ENCODE measurements at places on chromosomes 1 and 21.

DNA sequence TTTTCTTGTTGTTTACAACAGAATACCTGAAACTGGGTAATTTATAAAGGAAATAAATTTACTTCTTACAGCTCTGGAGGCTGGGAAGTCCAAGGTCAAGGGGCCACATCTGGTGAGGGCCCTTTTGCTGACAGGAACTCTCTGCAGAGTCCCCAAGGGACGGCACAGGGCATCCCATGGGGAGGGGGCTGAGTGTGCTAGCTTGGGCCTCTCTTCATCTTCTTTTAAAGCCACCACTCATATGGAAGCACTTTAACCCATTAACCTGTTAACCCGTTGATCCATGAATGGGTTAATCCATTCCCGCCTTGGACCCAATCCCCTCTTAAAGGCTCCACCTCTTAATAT, 76.3 kb downstream of the OBSCN start:
- no peak for DNase-seq

GRCh38 chr1:24384251-24385090, 29.1 kb downstream of the STPG1 start:
- peak; percentile 74 for DNase-seq

DNA sequence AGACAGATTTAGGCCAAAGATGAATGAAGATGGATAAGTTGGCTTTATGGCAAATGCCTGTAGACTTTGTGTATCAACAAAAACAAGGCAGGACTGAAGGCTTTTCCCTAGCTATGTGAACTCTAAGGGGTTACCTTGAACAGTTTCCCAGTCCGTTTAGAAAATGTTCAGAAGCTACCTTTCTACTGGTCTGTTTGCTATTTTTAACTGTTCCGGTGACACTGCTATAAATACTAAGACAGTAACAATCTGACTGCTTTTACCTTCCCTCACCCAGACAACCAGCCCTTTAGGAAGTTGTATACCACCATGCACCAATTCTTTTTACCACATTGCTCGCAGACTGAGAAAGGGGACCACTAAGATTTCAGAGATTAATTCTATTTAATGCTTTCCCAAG, 102.2 kb downstream of the PHTF1 start:
- DNase-seq, result no peak

GRCh38 chr1:54001591-54001990, 16.4 kb downstream of the LDLRAD1 start:
- DNase-seq, result no peak

GRCh38 chr1:55632906-55633305, 417.7 kb upstream of the USP24 start:
- no peak for DNase-seq

- no peak for DNase-seq
Observed at GRCh38 chr1:51952638-51953037, 37.9 kb downstream of the RAB3B start.

DNA sequence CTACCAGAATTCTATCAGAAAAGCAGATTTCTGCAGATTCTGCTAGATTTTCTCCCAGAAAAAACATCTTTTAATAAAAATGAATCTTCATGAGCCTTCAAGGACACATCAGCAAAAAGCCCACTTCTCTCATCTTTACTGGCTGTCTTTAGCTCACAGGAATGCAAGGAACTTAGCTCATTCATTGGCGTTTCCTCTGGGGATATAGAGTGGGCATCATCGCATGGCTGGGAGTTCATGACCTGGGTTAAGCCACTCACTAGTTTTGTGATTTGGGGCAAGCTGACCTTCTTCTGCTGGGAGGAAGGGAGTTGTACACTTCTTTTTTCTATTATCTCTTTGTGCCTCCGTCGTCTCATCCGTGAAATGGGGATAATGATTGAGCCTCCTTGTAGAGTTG, 149.7 kb downstream of the KAZN start:
- no peak for DNase-seq

DNA sequence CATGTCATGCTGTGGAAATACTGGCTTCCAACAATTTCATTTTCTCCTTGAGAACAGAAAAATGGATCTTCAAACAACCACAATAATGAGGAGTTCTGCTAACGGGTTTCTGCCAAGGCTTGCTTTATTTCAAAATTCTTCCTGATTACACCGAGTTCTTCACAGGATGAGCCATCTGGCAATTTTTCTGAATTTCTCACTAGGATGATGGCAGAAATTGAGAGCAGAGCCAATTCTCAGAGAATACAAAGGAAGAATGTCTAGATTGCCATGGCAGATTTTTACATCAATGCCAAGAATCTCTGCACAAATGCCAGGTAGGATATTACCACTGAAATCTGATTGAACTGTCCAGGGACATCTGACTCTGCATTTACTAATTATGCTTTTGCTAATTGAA, 619.0 kb upstream of the CHRM3 start:
- no peak for DNase-seq

DNA sequence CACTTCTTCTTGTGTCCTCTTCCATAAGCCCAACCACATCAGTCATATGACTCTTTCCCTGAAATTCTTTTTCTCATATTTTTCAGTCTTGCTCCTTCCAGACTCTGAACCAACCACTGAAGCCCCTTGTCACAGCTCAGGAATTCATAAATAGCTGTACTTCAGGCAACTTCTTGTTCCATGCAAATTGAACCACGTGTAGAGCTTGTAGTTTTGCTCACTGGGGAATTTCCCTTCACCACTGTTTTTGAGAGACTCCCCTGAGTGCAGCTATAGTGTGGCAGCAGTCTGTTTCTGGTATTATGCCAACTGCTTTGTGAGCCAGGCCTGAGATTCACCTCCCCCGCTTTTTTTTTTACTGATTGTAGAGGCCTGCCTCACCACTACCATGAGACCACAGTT, 150.3 kb upstream of the SPAG17 start:
- no peak for DNase-seq

DNA sequence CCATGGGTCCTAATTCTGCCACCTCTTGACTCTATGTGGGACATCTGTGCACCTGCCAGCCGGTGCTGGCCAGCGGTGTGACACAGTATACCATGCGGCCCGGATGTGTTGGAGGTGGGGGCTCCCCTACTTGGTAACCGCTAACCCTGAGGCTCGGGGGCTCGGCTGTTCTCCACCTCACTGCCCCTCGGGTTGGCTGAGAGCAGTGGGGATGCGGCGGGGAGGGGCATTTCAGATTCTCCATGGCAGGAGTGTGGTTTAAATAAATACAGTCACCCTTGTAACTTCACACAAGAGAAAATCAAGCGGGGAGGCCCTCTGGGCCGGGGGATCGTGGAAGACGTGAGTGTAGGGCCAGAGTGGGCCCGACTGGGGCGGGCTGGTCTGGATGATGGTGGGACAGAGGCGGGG, 11.0 kb downstream of the KRTAP10-1 start:
- DNase-seq, result no peak

- no peak for DNase-seq
Observed at GRCh38 chr1:112464501-112464900, 44.3 kb upstream of the WNT2B start.

DNA sequence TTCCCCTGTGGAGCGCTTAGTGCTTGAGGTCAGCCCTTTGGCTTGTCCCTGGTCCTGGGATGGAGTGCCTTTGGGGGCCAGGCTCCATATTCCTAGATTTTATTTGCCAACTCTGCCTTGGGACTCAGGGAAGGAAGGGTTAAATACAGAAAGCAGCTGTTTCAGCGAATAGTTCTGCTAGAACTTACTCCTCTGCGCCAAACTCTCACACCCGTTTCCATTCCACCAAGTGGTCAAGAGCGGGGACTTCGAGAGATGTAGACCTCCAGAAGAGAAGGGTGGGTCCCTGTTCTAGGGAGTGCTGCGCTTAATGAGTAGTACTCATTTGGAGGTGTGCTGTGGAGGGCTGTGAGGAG, 704 bp upstream of the TOMM40L start:
- DNase-seq, result no peak

DNA sequence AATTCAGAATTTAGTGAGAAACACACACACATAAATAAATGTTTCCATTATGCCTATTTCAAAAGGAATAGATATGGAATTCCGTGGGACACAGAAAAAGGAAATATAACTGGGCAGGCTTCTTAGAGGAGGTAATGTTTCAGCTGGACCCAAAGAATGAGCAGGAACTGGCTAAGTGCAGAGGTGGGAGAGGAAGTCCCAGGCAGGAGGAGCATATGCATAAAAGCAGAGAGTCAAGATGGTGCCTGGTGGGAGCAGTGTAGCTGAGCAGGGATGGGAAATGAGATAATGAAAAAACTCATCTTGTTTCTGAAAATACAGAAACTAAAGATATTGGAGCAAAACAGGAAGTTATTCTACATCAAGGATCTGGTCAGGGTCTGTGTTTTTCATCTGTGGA, 115.2 kb upstream of the MAGI3 start:
- no peak for DNase-seq

DNA sequence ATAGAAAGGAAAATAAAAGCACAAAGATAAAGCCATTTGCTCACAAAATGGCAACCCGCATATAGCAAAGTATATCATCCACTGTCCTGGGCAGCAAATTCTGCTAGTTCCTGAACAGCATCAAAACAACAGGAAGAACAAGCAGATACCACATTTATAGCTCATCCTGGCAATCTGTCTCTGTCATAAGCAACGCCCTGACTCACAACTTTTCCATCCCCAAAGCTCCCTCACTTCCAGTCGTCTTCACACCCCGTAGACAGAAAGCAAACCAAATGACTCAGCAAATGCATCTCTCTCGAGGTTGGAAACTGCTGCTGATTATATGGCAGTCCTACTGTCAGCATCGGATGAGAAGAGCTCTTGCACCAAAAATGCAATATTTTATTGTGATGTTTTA, 65.8 kb downstream of the AK5 start:
- DNase-seq, result peak; percentile 98

DNA sequence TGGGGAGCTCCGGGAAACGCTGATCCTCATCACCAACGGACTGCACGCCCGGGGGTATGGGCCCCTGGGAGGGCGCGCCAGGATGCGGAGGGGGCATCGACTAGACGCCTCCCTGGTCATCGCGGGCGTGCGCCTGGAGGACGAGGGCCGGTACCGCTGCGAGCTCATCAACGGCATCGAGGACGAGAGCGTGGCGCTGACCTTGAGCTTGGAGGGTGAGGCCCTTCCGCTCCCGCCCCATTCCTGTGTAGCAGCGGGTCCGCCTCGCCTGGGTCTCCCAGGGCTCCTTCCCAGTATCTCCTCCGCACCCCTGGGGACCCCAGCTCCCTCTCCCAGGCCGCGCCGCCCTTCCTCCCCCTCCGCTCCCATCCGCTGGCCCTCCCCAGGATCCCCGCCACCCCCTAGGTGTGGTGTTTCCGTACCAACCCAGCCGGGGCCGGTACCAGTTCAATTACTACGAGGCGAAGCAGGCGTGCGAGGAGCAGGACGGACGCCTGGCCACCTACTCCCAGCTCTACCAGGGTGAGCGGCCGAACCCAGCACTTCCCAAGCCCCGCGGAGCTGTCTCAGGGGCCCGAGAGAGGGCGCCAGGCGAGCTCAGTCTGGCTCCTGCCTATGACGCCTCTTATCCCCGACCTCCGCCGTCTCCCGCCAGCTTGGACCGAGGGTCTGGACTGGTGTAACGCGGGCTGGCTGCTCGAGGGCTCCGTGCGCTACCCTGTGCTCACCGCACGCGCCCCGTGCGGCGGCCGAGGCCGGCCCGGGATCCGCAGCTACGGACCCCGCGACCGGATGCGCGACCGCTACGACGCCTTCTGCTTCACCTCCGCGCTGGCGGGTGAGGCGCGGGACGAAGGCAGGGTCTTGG, 5.0 kb downstream of the HAPLN2 start:
- DNase-seq, result no peak

- peak; percentile 50 for DNase-seq
Observed at GRCh38 chr1:39105841-39106765, 80.0 kb downstream of the NDUFS5 start.

DNA sequence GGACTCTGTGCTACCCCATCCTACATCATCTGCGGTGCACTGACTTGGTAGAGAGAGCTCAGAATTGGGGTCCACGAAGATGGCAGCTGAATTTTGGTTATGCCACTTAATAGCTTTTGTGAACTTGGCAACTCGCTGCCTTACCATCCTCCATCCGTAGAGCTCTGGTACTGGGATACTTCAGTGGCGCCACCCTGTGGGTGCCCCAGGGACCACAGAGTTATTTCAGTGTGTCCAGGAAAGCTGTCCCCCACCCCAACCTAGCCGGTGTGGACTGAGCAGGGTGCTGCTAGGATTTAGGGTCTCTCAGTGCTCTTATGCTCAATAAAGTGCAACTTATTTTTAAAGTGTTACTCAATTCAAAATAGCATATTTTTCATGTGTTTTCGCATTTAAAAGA, 9.0 kb upstream of the USF1 start:
- no peak for DNase-seq

DNA sequence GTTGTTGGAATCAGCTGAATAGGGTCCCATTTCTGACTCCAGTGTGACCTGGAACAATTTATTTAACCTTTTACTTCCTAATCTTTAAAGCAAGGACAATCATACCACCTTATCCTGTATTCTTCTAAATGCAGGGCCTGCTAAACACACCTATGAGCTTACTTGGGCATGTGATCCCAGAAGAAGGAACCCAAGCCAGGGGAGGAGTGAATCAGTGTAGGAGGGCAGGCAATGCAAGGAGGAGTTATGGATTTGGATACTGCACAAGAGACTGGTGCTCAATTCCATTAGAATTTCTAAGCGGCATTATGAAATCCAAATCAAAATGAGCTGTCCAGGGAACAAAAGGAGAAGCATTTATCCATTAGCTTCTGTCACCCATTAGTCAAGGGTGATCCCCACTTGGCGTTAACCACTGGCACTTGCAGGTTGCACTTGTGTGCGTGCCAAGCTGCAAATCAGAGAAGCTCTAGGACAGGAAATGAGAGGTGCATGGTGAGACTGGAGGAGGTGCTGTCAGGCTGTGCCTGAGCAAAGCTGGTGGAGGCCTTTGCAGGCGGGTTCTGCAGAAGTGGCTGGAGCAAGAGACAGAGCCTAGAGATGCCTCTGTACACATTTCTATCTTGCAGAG, 297.2 kb upstream of the PLXNA2 start:
- no peak for DNase-seq

DNA sequence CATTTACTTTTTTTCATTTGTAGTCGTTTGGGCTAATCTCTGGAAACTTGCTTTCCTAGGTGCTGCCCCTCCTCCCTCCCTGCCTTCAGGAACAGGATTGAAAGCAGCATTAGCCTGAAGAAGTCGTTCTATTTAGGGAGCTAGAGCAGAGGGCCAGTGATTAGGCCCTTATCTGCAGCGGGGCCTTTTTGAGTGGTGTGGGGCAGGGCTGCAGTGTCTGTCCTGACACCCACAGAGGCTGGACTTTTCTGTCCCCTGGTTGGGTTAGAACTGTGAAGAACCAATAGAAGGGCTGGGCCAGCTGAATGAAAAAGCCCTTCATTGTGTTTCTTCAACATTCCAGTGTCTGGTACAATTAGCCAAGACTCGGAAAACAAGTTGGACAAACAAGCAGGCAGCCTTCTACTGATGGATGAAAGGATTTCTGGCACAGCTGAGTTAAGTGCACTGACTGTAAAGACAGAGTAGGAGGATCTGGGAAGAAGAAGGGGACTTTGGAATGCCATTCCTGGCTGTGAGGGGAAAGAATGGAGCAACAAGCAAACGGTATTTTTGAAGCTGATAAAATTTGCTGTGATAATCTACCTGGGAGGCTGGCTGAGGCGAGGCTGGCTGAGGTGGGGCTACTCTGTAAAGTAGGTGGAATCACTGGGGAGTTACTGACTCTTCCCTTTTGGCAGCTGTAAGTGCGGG, 9.7 kb downstream of the MACF1 start:
- peak; percentile 75 for DNase-seq

- DNase-seq, result peak; percentile 66
Observed at GRCh38 chr21:34582506-34583150, 32.3 kb downstream of the RCAN1 start.
